ENCODE measurements at places on chromosomes 13 and 19. TPM values are rescaled to one million over a fixed set of nuclear protein-coding genes. Genes with fewer than 3 reads are reported as not detected.

DNA sequence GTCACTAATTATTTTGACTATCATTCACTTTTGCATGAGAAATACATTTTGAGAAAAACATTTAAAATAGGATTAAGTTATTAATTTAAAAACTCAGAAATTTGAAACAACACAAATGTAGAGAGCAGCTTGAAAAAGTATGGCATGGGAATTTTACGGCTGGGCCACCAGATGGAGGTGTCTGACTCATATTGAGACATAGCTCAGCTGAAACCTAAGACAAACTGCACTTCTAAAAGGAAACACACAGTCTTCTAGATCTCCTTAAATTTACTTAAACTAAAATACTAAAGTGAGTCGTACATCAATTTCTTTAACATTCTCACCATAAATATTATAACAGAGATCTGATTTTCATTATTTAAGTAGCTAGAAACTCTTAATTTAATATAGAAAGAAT is 41.9 kb upstream of the POSTN start:
- peak; percentile 29 for DNase-seq

DNA sequence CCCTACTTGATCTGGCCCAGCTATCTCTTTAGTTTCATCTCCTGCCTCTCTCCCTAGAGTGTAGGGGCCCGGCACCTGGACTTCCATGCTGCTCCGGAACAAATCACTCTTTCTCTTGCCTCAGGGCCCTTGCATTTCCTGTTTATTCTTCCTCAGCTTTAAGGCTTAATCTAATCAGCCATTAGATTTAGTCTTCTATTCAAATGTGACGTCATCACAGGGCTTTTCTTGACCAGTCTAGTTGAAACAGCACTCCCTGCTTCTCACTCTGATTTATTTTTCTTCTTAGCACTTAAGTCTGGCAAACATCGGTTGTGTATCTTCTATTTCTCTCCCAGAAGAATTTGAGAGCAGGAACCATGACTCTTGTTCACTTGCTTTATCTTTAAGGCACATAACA is 564.1 kb downstream of the EFNB2 start:
- DNase-seq = no peak

DNA sequence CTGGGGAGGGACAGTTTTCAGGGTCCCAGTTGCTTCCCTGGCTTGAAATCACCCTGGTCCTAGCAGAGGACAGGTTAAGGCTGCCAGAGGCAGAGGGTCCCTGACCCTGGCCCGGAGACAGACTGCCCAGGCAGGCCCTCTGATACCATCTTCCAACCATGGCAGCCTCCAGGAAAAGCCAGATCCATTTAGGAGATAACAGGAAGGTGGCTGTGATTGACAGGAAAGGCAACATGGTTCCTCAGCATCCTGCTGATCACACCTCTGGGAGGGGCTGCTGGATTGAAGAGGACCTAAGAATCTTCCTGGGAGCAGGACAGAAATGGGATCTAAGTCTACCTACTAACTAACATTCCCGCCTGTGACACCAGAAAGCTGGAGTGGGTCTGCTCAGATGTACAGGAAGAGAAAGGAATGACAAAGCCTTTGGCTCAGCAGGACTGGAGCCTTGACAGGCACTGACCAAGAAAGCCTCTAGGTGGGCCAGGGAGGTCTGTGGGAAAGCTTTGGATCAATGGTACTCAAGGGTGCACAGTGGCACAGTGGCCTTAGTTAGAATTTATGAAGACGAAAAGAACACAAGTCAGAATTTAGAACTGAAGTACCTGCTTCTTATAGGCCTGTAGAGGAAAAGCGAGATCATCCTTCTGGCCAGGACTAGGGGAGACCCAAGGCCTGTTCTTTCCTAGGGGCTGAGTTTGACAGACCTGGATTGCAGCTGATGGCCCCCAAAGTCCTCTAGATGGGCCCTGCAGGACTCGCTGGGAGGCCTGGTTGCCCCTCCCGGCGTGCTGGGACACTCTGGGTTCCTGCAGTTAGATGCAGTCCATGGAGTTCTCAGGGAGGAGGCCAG is 2.3 kb upstream of the PRKACA start:
- no peak for DNase-seq

GRCh38 chr13:75181906-75182305 is 300.1 kb downstream of the TBC1D4 start:
- peak; percentile 37 for DNase-seq

GRCh38 chr19:39428283-39429112 is 7.3 kb downstream of the RPS16 start:
- DNase-seq = peak; percentile 90

DNA sequence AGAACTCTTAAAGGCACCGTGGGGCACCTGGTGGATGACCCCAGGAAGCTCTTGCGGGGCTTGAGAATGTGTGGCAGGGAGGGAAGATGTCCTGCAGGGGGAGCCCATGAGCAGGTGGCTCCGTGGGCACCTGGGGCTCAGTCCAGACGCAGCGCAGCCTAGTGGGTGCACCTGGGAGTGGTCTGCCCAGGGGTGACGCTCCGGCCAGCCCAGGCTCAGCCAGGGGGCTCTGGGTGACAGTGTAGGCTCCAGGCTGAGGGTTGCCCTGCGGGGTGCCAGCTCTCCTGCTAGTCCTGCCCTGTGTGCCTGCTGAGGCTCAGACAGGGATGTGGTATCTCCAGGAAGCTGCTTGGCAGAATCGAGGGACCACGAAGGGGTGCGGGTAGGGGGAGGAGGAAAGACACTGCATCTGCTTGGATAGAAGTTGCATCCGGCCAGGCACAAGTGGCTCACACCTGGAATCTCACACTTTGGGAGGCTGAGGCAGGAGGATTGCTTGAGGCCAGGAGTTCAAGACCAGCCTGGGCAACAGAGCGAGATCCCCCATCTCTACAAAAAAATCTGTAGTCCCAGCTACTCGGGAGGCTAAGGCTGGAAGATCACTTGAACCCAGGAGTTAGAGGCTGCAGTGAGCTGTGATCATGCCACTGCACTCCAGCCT is 15.0 kb upstream of the PGLS start:
- peak; percentile 64 for DNase-seq

XPO4 gene
- polyA plus RNA-seq = 17.4 TPM

DNA sequence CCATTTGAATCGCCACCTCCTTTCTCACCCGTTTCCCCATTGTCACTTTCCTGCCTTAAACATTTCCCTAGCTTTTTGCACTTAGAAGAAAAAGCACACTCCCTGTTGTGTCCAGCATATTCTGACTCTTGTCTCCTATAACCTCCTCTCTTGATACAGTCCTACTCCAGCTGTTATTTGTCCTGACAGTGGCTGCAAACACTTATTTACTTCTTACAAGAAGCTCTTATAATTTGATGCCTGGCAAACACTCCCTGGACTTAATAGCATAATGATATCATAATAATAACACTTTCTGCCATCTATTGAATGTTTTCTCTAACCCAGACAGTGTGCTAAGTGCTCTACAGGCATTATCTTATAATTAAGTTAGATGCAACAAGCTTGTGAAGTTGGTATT is 76.6 kb downstream of the DGKH start:
- no peak for DNase-seq

DNA sequence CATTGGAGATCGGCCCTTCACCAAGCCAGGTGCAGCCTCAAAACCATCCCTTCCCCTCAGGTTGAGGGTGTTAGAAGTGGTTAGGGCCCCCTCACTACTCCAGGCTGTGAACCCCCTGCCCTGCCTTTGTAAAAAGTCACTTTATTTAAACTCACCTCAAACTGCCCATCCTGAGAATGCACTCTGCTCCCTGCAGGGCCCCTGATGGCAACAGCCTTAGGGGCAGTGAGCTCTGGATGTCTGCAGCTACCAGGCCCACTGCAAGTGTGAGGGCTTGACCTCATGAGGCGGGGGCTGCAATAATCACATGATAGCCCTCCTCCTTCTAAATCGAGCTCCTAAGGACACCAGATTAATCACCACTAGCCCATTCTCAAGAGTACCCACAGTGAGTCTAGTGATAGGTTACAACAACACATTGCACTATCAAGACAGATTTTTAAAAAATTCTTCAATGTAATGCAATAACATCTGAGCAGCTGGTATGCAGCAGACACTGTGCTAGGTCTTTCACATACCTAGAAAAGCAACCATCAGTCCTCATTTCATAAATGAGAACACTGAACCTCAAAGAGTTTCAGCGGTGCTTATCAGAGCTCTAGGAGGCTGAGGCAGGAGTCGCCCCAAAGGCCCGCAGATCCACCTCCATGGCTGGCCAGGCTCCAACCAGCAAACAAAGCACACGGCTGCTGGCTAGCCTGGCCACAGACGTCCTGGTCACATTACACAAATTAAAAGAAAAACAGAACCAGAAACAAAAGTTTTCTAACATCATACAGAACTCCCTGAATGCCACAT is 26.0 kb downstream of the SLC7A1 start:
- no peak for DNase-seq

DNA sequence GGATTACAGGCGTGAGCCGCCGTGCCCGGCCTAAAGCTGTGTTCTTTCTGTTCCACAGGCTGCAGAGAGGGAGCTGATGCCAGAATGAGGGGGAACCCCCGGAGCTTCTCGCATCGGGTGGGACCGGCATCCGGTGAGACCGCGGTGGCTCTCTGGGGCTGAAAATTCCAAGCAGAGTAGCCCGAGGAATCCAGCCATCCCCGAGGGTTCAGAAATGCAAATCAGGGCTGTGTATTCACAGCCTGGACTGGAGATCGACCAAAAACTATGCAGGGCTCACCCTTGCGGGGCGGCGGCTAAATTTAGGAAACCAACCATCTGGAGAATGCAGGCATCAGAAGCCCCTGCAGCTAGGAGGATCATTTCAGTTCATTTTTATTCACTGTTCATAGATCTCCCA is 99.2 kb downstream of the GNG7 start:
- DNase-seq = no peak

- no peak for DNase-seq
Observed at GRCh38 chr13:110326263-110326904, 19.3 kb downstream of the COL4A2 start.

SHISA7 gene
- polyA plus RNA-seq = 0.26 TPM

GRCh38 chr19:46984077-46985010 is 35.3 kb upstream of the NPAS1 start:
- DNase-seq = no peak

EIF3K gene
- 353 TPM for polyA plus RNA-seq

GRCh38 chr13:61664801-61665705 is 249.4 kb upstream of the PCDH20 start:
- no peak for DNase-seq

DNA sequence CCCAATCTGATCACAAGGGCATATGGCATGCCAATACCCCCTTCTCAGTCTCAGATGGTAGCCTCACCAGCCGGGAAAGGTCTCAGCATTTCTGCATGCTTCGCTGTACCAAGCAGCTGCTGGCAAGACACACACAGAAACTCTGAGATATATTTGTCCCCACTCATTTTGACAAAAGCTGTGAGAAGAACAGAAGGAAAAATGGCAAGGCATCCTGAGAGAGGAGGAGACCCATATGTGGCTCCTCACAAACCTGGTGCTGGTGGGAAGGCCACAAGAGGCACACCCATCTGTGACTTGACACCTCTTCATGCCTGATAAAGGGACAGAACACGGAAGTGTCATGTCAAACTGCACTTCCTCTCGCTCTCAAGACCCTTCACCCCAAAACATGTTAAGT is 36.7 kb upstream of the DOCK9 start:
- no peak for DNase-seq

ZNF222 gene
- polyA plus RNA-seq = 10.3 TPM

GRCh38 chr19:5952193-5953029 is 25.5 kb downstream of the RANBP3 start:
- DNase-seq = no peak

DNA sequence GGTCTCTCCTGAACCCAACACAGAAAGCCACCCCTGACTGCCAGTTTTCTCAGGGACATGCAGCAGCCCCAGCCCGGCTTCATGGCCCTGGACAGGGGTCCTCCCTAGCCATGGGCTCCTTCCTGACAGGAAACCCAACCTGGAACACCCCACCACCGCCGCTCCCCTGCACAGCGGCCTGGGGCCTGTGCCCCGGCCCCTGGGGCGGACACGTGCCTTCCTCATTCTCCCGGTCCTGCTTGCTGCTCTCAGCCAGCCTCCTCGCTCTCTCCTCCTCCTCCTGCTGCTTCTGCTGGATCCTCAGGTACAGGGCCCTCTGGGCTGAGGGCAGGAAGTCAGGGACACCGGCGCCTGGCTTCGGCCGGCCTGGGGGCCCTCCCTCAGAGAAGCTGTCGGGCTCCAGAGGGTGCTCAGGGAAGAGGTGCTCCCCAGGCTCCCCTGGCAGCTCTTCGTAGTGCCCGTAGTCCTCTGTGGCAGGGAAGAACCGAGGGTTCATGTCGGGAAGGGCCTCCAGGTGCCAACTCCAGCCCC is 20.5 kb upstream of the TMEM160 start:
- no peak for DNase-seq

DNA sequence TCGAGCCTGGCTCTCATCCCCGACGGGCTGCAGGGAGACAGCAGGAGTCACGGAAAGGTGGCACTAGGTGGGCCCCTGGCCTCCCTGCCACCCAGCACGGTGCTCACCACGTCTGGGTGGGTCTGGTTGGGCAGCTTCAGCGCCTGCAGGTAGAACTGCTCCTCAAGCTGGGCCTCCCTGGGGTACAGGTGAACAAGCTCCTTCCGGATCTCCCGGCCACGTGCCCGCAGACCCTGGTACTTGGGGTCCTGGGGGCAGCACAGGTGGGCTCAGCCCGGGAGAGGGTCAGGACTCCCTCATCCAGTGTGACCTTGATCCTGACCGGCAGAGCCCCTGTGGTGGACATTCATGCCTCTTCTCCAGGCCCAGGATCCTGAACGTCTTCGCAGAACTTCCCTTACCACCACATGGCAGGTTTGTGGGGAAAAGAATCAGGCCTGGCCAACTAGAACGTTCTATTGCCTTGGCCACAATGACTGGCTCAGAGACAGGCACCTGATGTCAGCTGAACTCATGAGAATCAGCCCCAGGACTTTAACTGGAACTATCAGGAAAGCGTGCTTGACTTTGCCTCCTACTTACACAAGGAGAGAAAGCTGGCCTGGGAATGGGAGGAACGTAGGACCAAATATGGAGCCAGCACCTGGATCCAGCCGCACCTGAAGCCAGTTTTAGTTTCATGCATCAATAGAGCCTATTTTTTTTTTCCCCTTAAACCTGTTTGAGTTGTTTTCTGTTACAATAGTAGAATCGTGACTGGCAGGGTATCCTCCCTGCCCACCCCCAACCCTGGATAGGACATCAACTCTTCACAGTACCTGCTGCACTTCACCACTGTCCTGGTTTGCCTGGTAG is 8.9 kb downstream of the SARS2 start:
- no peak for DNase-seq

- DNase-seq = peak; percentile 26
Observed at GRCh38 chr13:36282821-36283432, 14.7 kb downstream of the CCDC169 start.

- peak; percentile 59 for DNase-seq
Observed at GRCh38 chr19:54420383-54421168, 5.3 kb downstream of the TTYH1 start.
